ENCODE measurements at places on chromosomes 12 and 14.

GRCh38 chr12:106113042-106113441, 25.7 kb downstream of the NUAK1 start:
- DNase-seq: peak; percentile 72

- DNase-seq: no peak
Observed at GRCh38 chr12:38151991-38152700, 164.4 kb upstream of the ALG10B start.

DNA sequence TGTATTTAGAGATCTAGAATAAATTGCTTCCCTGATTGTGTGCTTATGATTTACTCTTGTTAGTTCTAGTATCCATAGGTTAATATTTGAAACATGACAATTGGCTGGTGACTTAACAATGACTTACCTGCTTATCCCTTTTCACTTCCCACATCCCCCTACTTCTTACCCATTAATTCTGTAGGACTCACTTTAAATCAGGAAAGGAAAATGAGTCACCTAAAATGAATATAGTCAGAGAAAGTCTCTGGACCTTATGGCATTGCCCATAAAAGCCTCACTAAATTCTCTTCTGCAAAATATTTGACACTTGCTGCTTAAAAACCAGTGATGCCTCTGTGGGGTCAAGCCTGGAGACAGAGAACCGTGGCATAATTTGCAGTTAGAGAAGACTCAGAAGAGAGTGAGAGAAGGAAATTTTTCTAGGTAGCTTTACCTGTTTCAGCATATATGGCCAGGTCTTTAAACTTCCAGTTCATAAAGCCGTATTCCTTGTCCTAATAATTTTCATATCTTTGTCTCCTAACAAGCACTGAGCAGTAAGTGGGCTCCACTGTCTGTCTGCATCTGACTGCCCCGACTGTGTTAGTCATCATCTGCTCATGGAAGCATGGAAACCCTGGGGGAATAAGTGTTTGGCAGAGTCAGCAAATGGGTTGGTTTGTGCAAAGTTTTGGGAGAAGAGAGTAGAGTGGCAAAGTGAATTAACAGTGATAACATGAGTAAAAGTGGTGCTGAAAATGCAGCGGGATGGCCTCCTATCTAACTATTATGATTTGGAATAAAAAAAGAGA, 294.4 kb downstream of the AKAP6 start:
- peak; percentile 73 for DNase-seq

DNA sequence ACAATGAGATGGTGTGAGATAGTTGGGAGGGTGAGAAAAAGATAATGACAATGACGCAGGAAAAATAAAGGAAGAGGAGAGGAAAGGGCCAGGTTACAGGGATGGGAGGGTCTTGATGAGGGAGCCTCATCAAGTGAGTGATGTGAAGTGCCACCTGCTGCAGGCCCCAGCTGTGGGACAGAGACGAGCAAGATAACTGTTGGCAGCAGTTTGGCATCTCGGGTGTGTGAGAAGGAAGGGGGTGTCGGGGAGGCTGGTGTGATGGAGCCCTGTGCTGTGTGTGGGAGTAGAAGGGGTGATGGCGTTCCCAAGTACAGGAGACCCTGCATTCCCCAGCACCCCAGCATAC, 11.4 kb upstream of the TAC3 start:
- no peak for DNase-seq

- no peak for DNase-seq
Observed at GRCh38 chr14:95043314-95043713, 114.0 kb downstream of the DICER1 start.

DNA sequence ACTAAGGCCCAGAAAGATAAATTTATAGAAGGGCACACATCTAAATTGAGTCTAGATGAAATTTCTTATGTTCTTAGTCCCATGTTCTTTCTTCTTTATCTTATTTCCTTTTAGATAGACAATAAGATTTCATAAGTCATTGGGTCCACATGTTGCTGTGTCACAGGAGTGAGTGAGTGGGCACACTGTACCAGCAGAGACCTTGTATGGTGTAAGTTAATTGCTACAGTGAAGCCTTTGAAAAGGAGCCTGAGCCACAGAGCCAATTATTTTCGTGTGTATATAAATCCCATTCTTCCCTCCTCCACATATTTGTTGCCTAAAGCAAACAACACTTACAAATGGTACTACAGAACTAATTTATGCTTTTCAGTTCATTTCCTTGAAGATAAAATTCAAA, 79.1 kb downstream of the GRIP1 start:
- no peak for DNase-seq

DNA sequence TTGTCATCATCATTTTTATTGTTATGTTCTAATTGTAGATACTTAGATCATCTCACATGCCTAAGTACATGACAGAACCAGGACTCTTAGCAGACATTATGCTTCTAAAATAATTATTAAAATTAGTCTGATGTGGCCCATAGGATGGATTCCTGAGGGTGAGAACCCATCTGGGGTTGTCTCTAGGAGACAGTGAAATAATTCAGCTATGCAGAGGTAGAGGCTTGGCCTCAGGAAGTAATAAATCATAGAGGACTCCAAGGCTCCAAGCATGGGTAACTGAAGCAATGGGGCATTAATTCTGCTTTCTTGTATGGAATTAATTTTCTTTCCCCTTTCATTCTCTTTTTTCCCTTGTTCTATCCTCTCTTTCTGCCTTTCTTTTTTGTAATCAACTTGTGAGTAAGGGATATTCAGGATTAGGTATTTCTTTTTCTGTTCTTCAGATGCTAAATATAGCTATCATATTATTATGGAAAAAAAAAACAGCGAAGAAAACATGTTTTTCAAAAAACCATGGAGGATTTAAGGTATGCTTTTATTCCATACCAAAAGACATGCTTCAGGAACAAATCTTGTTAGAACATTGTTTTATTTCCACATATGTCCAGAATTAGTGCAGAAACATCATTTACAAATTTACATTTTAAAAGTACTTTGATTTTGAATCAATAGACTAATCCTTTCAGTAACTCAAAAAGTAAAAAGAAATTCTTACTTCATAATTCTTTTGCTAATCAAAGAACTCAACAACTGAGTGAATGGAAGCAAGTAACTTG, 263.2 kb downstream of the TRHDE start:
- DNase-seq: no peak

- DNase-seq: peak; percentile 81
Observed at GRCh38 chr12:57893431-57894353, 47.2 kb upstream of the CTDSP2 start.

GRCh38 chr12:38878333-38878705, 27.1 kb downstream of the CPNE8 start:
- no peak for DNase-seq

GRCh38 chr12:19826980-19827550, 387.8 kb downstream of the AEBP2 start:
- DNase-seq: no peak

DNA sequence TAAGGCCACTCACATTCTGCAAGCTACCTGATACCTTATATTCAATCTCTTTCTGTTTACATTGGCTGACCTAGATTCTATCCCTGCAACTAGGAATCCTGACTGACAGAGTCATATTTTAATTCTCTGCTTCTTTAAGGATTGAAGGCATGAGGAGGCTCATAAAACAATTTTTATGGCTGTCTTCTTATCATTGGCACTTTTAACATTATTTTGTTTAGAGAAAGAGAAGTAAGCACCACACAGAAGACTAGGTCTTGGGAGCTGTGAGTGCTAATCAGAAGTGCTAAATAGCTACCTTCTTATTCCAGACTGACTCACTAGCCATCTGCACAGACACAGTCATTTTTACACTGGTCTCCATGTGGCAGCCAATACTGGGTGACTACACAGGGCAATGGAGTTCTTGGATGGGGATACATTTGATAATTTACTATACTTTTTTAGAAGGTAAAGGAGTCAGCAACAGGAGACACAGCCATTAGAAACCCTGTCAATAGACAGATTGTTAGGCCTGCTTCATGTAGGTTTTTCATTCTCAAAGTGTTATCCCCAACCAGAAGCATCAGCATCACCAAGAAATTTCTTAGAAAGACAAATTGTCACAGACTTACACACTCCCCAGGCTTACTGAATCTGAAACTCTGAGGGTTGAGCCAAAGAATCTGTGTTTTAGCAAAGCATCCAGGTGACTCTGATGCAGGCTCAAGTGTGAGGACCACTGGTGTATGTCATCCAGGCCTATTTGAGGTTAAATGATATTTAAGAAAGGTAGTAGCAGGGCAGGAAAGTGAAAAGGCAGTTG, 214.1 kb downstream of the DUSP6 start:
- DNase-seq: peak; percentile 53

DNA sequence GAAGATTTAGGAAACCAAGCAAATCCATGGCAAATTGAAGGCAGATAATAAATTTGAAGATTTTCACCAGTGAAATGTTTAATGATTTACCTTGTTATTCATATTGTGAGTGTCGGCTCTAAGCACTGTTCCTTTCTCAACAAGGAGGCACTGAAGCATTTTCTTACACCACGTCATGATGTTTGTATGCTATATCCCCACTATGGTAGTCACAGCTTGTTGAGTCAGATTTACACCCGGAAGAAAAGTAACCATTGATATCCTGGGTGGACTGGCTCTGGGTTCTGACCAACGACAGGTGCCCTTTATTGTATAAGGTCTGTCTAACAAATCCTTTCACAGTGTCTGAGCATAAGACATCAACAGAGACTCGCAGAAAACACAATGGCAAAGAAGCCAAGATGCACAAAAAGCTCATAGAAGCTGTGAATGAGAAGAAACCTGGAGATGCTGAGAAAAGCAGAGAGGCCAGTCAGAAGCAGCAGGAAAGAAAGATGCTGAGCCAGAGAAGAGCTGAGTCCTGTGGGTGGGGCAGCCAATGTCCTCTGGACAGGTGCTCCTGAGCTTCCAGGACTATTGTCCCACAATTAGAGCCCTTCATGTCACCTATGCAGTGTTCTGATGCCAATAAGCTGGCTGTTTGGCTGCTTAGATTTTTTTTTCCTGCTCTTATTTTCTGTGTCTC, 49.7 kb upstream of the ARHGAP5 start:
- DNase-seq: peak; percentile 68

DNA sequence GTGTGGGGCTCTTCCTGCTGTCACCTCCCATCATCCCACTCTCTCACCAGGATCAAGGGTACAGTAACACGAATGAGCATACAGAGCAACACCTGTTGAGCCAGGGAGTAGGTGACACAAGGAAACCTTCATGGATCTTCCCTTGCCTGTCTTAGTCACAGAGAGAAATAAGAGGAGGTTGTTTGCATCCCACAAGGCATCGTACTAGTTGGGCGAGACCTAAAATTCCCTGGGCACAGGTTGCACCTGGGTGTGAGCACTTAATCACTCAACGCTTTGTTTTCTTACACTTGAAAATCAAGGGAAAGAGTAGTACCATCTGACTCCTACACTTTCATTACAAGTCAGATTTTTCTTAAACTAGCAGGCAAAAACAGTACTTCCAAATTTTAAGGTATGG, 16.6 kb downstream of the CIPC start:
- DNase-seq: no peak

GRCh38 chr14:22900081-22900799, 17.2 kb downstream of the REM2 start:
- DNase-seq: peak; percentile 77

- DNase-seq: no peak
Observed at GRCh38 chr12:110503432-110503831, 1.3 kb downstream of the RAD9B start.

GRCh38 chr14:61699027-61699426, 3.7 kb downstream of the HIF1A start:
- no peak for DNase-seq

- no peak for DNase-seq
Observed at GRCh38 chr14:72186523-72186922, 254.3 kb downstream of the RGS6 start.

DNA sequence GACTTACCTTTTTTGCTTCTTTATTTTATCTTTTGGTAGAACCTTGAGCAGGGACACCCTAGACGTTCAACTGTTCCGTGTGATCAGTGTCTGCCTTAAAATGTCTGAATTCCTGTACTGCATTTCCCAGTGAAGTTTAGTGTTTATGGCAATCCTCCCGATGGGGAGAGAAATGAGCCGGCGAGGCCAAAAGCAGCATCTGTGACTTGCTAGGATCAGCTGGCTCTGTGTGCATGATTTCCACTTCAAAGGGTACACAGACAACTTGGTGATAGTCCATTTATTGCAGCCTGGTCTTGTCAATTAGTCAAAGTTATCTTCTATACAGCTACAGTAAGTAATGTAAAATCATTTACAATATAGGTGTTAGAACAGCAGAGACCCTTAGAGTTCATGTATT, 768.5 kb downstream of the DIO2 start:
- DNase-seq: no peak

DNA sequence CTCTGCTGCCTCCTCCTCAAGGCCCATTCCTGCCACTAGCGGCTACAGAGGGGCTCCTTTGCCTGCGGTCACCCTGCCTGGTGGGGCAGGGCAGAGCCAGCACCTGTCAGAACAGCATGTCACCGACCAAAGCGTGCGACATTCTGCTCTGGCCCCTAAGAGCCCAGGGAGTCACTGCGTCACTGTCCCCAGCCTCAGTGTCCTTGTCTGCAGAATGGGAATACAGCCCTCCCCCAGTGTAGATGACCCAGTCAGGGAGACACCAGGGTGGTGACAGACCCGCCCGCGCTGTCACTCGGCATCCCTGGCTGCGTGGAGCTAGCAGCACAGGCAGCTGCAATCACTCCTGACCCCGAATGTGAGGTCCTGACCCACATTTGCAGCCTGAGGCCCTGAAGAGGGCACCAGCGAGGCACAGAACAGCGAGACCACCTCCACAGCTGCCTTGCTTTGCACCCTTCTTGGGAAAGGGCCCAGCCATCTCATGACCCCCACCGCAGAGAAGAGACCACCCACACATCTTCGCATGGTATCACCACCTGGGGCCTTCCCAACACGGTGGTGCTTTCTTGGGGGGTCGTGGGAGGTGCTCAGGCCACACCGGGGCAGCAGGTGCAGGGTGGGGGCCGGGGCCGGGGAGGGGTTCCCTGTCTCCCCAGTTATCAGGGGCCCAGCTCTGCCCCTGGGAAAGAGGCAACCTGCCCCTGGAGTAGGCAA, 2.5 kb downstream of the AHNAK2 start:
- peak; percentile 43 for DNase-seq

- peak; percentile 52 for DNase-seq
Observed at GRCh38 chr14:77640756-77641533, 24.5 kb upstream of the SPTLC2 start.

DNA sequence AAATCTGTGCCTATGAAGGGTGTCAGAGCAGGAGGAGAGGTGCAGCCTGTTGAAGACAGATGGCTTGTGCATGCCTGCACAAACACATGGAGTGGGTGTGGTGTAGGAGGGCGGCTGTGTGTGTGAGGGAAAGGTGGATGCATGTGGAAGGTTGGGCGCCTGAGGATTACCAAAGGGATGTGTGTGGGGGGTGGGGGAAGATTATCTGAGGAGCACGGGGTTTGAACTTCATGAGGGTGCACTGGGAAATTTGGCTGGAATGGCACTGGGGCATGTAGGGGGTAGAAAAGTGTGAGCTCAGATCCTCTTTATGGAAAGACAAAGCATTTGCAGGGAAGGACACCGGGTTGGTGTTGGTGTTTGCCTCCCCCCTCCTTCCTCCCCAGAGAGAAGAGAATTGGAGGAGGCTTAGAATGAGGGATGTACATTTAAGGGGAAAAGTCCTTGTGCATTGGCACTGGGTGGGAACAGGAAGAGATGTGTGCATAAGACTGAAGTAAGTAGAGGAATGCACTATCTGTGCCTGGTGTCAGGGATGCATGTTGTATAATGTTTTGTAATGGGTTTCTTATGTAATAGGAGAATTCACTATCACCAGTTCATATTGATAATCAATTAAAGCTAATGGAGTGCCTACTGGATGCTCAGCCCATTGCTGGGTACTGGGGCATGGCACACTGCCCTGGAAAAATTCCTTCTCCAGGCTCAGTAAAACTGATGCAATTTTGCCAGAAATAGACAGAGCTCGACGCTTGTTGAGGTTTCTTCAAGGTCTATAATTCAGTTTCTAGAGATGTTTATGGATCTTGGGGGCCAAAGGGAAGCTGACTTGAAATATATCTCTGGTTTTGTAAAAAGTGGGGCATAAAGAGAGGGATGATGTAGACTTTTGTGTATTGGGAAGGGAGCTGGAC, 3.0 kb downstream of the NTF3 start:
- DNase-seq: no peak

All from ELR (cell line).